ENCODE measurements at places on chromosomes 1 and 21.
A peak's percentile ranks its signal among the peaks of the same experiment; 100 is the strongest.

DNA sequence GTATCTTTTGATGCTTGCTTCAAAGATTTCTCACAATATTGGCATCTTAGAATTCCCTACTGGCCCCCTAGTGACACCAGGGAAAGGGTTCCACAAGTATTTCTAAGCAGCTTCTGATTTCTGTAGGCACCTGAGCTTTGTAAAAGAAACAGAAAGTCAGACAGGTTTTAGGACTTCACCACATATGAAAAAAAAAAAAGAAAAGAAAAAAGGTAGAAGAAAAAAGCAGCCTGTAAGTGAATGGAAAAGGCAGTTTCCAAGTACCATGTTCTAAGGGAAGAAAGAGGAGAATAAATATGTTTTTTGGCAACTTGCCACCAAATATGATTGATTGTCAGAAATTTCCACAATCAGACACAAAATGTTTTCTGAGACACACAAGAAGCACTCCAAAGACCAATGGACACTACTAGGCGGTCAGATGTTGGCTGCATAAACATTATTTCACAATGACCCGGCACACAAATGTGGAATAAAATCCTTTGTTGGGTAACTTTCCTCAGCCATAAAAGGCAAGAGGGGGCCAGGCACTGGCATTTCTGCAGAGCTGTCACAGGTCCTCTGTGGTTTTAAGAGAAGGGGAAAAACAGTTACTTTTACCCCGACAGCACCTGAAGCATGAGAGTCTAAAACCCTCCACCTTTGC is 12.7 kb upstream of the CPLANE2 start:
- no peak for DNase-seq

- DNase-seq, result peak; percentile 35
These were observed 44.7 kb upstream of the CITED4 start for GRCh38 chr1:40906781-40907400.

- DNase-seq, result no peak
These were observed 4.9 kb upstream of the AK5 start for GRCh38 chr1:77276941-77277340.

DNA sequence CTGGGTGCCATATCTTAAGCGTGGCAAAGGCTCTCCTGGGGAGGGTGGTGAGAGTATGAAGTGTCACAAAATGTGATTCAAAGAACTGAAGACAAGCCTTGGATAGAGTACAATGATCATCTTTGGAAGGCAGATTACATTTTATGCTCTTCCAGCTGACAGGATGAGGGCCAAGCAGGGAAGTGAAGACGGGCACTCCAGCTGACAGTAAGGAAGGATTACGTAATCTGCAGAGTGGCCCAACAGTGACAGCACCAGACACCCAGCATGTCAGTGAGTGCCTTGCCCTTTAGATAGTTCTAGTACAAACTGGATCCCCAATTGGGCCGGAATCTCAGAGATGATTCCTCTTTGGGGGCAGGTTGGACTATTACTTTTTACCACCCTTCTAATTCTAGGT is 52.7 kb downstream of the UBE2T start:
- DNase-seq, result no peak

DNA sequence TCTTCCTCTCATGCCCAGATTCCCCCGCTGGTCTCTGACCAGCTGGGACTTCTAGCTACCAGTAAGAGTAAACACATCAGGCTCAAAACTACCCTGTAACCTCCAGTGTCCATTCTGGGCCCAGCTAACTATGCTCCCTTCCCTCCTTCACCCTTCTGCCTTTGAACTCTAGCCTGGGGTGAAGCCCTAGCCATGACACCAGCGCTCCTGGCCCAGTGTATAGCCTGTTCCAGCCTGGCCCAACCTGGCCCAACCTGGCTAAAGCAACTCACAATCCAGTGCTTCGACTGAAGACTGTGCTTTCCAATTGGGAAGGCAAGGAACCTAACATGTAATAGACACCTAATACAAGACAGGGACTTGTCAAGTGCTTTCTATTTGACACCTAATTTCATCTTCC is 27.6 kb downstream of the CSMD2 start:
- DNase-seq, result no peak

- no peak for DNase-seq
These were observed 120.1 kb downstream of the AKT3 start for GRCh38 chr1:243729956-243730355.

- DNase-seq, result no peak
These were observed 11.9 kb downstream of the LRRC3 start for GRCh38 chr21:44466996-44467858.

DNA sequence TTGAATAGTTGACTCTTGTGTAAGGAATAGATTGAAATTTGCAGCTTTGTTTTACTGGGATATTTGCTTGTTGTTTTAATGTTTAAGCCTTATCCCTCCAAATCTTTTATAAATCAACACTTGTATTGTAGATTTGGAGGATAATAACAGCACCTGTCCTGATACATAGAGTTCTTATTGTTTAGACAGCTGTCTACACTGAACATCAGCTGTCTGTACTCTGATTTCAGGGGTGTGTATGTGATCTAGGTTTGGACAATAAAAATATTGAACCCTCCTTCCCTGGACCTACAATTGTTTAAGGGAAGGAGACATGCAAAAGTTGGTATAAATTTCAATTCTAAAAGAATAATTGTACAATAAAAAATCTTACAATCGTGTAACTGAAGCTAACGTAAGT is 48.3 kb upstream of the DPH5 start:
- DNase-seq, result no peak

GRCh38 chr1:230026139-230026538 is 40.9 kb upstream of the GALNT2 start:
- no peak for DNase-seq

- DNase-seq, result no peak
These were observed 89.9 kb upstream of the JAK1 start for GRCh38 chr1:65056234-65056633.

DNA sequence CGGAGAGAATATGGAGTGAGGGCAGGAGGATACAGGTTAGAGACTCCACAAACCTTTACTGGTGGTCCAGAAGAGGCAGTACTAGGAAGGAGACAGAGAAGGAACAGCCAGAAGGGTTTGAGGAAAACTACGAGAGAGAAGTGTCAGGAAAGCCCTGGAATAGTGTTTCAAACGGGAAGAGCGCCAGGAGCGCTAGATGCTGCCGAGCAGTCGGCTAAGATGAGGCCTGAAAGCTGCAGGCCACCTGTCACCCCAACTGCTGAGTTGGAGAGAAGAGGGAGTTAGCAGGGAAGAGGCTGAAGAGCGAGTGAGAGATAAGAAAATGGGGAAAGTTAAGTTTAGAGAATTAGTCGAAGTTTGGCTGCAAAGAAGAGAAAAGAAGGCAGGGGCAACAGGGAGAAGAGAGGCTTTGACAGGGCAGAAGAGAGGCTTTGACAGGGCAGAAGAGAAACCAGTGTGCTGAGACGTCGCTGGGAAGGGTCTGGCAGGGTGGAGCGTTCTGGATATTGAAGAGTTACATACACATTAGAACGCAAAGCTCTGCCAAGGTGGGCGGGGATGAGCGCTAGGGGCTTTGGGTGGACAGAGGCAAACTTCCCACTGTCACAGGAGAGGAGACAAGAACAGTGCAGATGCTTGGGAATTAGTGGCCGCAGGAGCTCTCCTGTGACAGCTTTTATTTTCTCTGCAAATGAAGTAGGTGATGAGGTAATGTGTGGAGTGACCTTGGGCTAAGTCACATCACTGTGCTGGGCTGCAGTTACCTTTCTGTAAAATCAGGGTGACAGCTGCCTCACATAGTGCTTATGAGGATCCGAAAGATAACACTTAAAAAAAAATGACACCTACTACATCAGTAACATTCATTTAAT is 31.2 kb downstream of the PCSK9 start:
- DNase-seq, result no peak

DNA sequence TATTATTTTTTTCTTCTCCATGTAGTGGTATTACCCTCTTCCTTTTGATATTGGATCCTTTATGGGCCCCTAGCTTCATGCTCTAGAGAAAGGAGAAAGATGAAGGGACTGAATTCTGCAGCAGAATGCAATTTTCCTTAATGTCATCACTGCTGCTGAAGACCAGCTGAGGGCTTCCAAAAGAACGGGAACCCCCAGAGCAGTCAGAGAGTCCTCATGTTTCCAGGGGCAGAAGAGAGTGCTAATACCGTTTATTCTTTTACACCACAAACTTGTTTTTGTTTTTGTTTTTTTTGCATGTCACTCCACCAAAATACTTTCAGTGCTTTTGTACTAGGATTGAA is 21.1 kb upstream of the TBX15 start:
- DNase-seq, result no peak

DNA sequence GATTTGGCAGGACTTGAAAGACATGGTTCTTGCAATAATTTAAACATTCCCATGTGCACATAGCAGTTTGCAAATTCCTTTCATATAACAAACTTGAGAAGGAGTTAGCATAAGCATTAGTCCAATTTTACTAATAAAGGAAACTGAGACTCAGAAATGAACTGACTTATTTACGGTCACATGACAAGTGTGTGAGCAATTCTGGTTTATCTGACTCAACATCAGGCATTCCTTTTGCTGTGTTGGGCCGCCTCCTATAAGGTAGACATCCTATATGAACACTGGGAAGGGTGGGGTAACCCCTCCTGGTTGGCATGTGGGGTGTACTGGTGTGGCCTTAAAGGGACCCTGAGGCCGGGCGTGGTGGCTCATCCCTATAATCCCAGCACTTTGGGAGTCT is 8.5 kb upstream of the CPT2 start:
- no peak for DNase-seq

GRCh38 chr1:215501496-215501895 is 65.6 kb upstream of the KCTD3 start:
- no peak for DNase-seq

DNA sequence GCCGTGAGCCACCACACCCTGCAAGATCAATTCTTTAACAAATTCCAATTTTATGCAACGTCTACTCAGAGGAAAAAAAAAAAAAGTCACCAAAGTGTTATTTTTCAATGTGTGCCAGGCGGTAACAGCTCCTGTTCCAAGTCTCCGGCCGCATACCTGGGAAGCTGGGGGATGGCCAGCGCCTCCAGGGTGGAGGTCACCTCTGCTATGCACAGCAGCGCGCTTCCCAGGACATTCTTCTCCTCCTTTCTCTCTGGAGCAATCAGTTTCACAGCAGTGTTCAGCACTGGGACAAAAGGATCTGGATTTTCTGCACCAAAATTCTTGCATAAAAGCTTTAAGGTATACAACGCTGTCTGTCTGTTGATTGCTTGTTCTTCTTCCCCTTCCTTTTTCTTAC is 34.3 kb downstream of the LGALS8 start:
- DNase-seq, result no peak

DNA sequence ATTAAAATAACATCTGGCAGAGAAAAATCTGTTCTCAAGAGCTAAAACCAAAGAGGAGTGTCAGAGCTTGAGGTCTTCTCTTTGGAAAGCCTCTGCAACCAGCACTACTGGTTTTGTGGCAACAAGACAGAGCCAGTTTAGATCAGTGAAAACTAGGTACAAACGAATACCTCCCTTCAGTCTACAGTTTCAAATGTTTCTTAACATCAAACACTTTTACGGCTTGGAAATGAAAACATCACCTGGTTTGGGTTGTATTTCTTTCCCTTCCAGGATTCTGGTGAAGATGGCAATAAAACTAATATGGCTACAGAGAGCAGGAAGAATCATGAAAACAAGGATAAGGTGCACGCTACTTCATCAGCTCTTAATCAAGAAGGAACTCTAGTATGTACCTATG is 339.4 kb upstream of the ESRRG start:
- DNase-seq, result no peak

DNA sequence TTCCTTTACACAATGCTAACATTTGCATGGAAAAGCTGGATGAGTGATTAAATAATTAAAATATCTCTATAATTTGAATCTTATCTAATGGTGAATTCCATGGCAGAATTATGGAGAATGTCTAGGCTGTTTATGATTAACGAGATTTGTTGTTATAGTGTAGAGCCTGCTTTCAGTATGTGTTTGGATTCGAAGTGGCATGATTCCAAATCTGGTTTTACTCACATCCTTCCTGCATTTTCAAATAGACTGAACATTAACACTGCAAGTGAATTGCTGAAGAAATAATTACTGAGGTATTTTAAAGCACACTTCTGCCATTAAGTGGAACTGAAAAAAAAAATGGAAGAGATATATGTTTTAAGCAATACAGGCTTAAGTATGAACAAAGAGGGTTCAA is 5.1 kb upstream of the NEK7 start:
- DNase-seq, result no peak

GRCh38 chr1:39907528-39908453 is 6.1 kb upstream of the MYCL start:
- no peak for DNase-seq

DNA sequence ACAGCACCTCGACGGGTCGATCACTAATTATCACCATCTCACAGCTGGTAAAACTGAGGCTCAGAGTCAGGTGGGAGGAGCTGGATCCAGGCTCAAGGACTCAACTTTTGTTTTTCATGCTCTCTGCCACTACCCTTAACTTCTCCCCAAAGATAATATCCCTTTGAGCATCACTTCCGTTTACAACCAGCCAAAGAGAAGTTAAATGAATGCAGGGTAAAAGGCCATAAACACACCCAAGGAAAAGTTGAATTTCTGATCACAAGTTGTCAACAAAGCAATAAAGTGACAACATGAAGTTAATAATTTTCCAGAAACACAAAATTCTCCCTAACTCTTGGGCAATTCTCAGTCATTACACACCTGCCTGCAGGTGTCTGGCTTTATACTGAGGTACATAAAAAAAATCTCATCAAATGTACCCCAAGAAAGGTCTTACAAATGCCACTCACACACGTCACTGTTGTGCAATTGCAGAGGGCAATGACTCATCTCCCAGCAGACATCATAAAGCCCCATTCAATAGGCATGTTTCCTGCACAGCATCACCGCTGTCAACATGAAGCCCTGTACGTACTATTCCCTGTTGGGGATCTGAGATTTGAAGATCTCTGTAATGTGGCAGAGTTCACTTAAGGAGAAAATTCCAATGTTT is 3.4 kb downstream of the OR2T11 start:
- DNase-seq, result peak; percentile 25

GRCh38 chr1:200675588-200675852 is 5.8 kb upstream of the DDX59 start:
- no peak for DNase-seq

GRCh38 chr1:113147826-113148225 is 74.8 kb downstream of the LRIG2 start:
- DNase-seq, result no peak
